ENCODE measurements at places on chromosomes 11 and 22. TPM values are rescaled to one million over a fixed set of nuclear protein-coding genes. Genes with fewer than 3 reads are reported as not detected.

DNA sequence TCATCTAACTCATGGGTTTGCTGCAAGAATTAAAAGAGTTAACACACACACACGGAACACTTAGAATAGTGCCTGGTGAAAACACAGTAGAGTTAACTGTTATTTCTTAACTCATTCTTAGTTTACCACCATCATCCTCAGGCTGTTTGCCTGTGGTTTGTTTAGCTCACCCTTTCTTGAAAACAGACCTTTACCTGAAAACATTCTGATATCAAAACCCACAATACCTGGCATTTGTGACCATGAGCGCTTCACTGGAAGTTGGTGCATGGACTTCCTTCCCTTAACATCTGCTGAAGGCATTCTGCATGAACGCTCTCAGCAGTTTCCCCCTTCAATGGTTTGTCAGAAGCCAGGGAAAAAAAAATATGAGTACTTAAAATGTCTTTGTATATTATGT is 256.0 kb downstream of the ETS1 start:
- no peaks in the 10 kb centered on the region for H3K27me3 ChIP-seq
- H3K4me1 ChIP-seq: peaks cover 69% of the 10 kb centered on the region
- no peak for DNase-seq
- peaks cover 6% of the 10 kb centered on the region for H3K36me3 ChIP-seq

GRCh38 chr22:19700790-19701419 is 13.4 kb upstream of the SEPTIN5 start:
- H3K27ac ChIP-seq: no peak overlapping the region
- H3K4me1 ChIP-seq: no peaks in the 10 kb centered on the region
- H3K4me3 ChIP-seq: no peak overlapping the region

DNA sequence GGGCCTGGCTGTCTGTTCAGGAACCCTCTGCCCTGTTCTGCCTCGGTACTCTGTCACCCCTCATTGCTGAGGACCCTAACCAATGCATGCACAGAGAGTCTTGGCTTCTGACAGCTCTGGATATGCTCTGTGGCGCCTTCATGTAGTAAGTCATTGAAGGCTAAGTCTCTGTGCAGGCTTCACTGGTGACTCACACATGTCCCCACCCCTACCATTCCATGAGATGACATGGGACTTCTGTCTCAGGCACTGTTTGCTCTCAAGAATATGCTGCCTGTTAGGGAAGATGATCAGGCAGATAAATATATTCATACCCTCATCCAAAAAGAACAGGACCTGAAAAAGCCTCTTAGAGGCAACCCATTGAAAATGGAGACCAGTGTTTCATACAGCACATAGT is 43.6 kb upstream of the HORMAD2 start:
- no peak overlapping the region for H3K27ac ChIP-seq
- no peak for DNase-seq
- H3K4me3 ChIP-seq: no peak overlapping the region
- peaks cover 3% of the 10 kb centered on the region for H3K27me3 ChIP-seq
- no peaks in the 10 kb centered on the region for H3K36me3 ChIP-seq

DNA sequence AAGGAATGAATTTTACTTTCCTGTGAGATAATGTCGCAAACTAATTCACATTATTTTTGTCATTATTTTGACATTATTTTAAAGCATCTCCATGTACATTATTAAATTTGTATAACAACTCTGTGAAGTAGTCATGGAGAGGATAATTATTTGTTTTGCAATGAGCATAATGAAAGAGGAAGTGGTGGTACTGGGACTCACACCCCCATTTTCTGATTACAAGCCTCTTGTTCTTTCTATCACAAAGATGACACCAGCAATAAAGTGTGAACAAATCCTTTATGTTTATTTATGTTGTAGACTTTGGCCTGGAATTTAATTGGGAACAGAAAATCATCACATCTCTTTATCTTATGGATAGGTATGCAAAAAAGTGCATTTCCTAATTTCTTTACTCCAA is 522.6 kb downstream of the TMEM135 start:
- H3K27me3 ChIP-seq: no peaks in the 10 kb centered on the region
- DNase-seq: no peak
- H3K4me1 ChIP-seq: no peaks in the 10 kb centered on the region
- H3K27ac ChIP-seq: no peak overlapping the region

DNA sequence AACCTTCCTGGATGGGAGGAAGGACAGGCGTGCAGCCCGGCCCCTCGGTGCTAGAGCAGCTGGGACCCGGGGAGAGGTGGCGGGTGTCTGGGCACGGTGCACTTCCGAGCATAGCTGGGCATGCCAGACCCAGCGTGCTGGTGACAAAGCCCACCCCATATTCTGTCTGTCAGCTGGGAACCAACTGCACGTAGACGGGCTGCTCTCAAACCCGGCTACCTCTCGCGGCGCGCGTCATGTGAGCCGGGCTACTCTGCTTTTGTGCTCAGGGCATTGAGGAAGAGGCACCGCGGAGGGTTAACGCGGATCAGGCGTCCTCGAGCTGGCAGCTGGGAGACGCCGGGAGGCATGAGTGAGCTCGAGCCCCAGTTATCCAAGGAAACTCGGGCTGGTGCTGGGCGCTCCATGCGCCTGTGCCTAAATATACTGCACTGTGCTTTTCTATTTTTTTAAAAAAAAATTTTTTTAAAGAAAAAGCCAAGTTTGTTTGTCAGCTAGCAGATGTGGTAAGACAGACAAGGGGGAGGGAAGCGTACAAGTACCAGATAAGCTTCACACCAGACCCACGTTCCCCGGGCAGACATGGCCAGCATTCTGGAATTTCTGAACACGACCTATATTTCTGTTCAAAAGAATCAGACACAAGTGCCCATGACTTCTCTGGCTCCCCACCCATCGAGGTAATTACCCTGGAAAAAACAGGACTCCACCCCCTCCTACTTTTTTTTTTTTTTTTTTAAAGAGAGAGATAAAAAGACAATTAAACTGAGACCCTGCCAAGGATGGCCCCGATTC is 425.6 kb downstream of the SHANK2 start:
- H3K4me3 ChIP-seq: no peak overlapping the region
- no peaks in the 10 kb centered on the region for H3K36me3 ChIP-seq
- H3K4me1 ChIP-seq: no peaks in the 10 kb centered on the region
- no peak for DNase-seq

DNA sequence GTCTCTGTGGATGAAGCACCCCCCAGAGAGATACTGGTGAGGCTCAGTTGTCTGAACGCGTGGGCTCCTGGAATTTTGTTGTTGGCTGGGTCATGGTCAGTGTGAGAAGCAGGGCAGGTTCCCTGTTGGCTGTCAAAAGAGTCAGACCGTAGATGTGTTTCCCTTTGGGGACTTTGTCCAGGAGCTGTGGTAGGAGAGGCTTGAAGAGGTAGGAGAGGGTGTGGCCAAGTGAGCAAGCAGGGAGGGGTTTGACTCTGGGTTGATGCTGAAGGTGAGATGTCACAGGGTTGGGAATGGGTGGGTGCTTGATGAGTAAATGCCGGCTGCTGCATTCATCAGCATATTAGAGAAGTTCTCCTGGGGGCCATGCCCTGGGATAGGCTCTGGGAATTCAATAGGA is 803.2 kb downstream of the TBC1D22A start:
- no peaks in the 10 kb centered on the region for H3K36me3 ChIP-seq
- no peaks in the 10 kb centered on the region for H3K4me1 ChIP-seq
- no peak overlapping the region for H3K27ac ChIP-seq
- no peak overlapping the region for H3K4me3 ChIP-seq
- no peaks in the 10 kb centered on the region for H3K27me3 ChIP-seq

- H3K36me3 ChIP-seq: no peaks in the 10 kb centered on the region
- DNase-seq: peak; percentile 78
- no peaks in the 10 kb centered on the region for H3K27me3 ChIP-seq
- H3K4me1 ChIP-seq: peaks cover 41% of the 10 kb centered on the region
- no peak overlapping the region for H3K4me3 ChIP-seq
Observed at GRCh38 chr11:95154514-95154913, 64.9 kb downstream of the ENDOD1 start.

- DNase-seq: no peak
- no peak overlapping the region for H3K4me3 ChIP-seq
- no peaks in the 10 kb centered on the region for H3K27me3 ChIP-seq
- H3K27ac ChIP-seq: no peak overlapping the region
- no peaks in the 10 kb centered on the region for H3K4me1 ChIP-seq
Observed at GRCh38 chr11:115352805-115353485, 151.3 kb downstream of the CADM1 start.

DNA sequence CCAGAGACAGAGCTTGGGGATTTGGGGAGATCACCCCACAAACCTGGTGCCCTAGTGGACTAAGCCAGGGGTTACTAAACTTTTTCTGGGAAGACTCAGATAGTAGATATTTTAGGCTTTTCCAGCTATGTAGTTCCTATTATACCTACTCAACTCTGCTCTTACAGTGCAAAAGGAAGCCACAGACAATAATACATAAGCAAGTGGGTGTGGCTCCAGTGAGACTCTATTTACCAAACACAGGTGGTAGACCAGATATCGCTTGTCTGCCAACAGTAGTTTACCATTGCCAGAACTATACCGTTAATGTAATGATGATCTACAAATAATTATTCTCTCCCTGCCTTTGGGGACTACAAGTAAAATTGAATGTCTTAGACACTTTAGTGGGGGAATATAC is 6.9 kb downstream of the LDHC start:
- no peak overlapping the region for H3K4me3 ChIP-seq
- H3K27me3 ChIP-seq: no peaks in the 10 kb centered on the region
- DNase-seq: no peak
- H3K36me3 ChIP-seq: no peaks in the 10 kb centered on the region

GRCh38 chr22:37340331-37341262 is 58.3 kb downstream of the CYTH4 start:
- no peak overlapping the region for H3K4me3 ChIP-seq
- no peak overlapping the region for H3K27ac ChIP-seq

- no peaks in the 10 kb centered on the region for H3K4me1 ChIP-seq
- H3K27me3 ChIP-seq: no peaks in the 10 kb centered on the region
- H3K27ac ChIP-seq: no peak overlapping the region
- DNase-seq: no peak
Observed at GRCh38 chr22:32583921-32584335, 109.3 kb downstream of the FBXO7 start.

GRCh38 chr11:86726118-86726753 is 53.8 kb upstream of the ME3 start:
- no peaks in the 10 kb centered on the region for H3K4me1 ChIP-seq
- peaks cover 2% of the 10 kb centered on the region for H3K27me3 ChIP-seq
- no peak for DNase-seq
- H3K27ac ChIP-seq: no peak overlapping the region

DNA sequence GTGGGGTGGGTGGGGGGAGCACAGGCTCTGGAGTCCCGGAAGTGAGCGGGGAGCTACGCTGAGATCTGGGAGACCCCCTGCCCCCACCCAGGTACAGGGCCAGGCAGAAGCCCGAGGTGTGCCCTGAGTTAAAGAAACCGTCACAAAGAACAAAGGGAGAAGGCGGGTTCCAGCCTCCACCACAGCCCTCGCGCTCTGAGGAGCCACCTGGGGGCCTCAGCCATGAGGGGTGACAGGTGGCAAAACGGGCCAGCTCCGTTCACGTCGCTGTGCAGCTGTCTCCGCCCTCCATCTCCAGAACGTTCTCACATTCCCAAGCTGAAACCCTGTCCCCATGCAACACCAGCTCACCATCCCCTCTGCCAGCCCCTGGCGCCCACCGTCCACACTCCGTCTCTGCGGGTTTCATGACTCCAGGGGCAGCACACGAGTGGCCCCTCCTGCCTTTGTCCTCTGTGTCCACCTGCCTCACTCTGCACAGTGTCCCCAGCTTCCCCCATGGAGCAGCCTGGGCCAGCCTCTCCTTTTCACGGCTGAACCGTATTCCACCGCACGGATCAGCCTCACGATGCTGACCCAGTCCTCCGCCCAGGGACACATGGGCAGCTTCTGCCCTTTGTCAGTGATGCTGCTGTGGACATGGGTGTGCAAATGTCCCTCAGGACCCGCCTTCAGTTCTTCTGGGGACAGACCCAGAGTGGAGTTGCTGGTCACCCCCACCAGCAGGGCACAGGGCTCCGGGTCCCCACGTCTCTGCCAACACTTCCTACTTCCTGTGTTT is 1.7 kb upstream of the MUC5B start:
- no peak overlapping the region for H3K27ac ChIP-seq
- H3K4me3 ChIP-seq: no peak overlapping the region

GRCh38 chr11:110497231-110497978 is 67.7 kb downstream of the FDX1 start:
- no peaks in the 10 kb centered on the region for H3K4me1 ChIP-seq
- peaks cover 6% of the 10 kb centered on the region for H3K27me3 ChIP-seq
- no peak overlapping the region for H3K4me3 ChIP-seq

- peak; percentile 63 for DNase-seq
- H3K27me3 ChIP-seq: no peaks in the 10 kb centered on the region
- peaks cover 19% of the 10 kb centered on the region for H3K36me3 ChIP-seq
- H3K4me1 ChIP-seq: peaks cover 38% of the 10 kb centered on the region
- H3K27ac ChIP-seq: peak overlapping the region; percentile 98
- peak overlapping the region; percentile 97 for H3K4me3 ChIP-seq
Observed at GRCh38 chr22:41286639-41287091, 678 bp upstream of the RANGAP1 start.

- H3K4me1 ChIP-seq: peaks cover 2% of the 10 kb centered on the region
- H3K36me3 ChIP-seq: no peaks in the 10 kb centered on the region
- no peak overlapping the region for H3K4me3 ChIP-seq
- H3K27ac ChIP-seq: no peak overlapping the region
- H3K27me3 ChIP-seq: peaks cover 8% of the 10 kb centered on the region
Observed at GRCh38 chr11:3086114-3086513, 28.9 kb upstream of the CARS1 start.

- H3K27me3 ChIP-seq: no peaks in the 10 kb centered on the region
- no peak overlapping the region for H3K4me3 ChIP-seq
Observed at GRCh38 chr11:73055655-73056354, 86.3 kb downstream of the FCHSD2 start.

DNA sequence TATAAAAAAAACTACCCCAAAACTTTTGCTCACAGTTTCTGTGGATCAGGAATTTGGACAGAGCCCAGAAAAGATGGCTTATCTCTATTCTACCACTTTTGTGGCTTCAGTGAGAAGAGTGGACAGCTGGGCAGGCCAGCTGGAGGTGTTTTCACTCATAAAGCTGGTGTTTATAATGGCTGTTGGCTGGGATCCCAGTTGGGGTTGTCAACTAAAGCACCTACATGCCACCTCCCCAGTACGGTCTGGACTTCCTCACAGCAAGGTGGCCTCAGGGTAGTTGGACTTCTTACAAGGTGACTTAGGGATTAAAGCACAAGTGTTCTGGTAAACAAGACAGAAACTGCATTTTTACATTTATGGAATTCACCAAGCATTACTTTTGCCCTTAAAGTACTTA is 171.0 kb downstream of the NELL1 start:
- DNase-seq: no peak
- no peaks in the 10 kb centered on the region for H3K4me1 ChIP-seq
- H3K27me3 ChIP-seq: no peaks in the 10 kb centered on the region
- no peaks in the 10 kb centered on the region for H3K36me3 ChIP-seq
- H3K27ac ChIP-seq: no peak overlapping the region

CASP12 gene
- total RNA-seq: not detected

CASP1 gene
- 97.8 TPM for total RNA-seq

SYT13 gene
- not detected for total RNA-seq

MMP27 gene
- total RNA-seq: not detected

DBX1 gene
- total RNA-seq: not detected

NPTXR gene
- total RNA-seq: 0.68 TPM

LMNTD2 gene
- 0.81 TPM for total RNA-seq

TEX54 gene
- not detected for total RNA-seq

SLC22A25 gene
- total RNA-seq: not detected

All from activated CD8-positive, alpha-beta T cell treated with anti-CD3 and anti-CD28 coated beads, Interleukin-2, amount 10 ng/mL, durations not matched to agents 7 days and 5 days (primary cell).